ENCODE measurements at places on chromosomes 7 and 10.

DNA sequence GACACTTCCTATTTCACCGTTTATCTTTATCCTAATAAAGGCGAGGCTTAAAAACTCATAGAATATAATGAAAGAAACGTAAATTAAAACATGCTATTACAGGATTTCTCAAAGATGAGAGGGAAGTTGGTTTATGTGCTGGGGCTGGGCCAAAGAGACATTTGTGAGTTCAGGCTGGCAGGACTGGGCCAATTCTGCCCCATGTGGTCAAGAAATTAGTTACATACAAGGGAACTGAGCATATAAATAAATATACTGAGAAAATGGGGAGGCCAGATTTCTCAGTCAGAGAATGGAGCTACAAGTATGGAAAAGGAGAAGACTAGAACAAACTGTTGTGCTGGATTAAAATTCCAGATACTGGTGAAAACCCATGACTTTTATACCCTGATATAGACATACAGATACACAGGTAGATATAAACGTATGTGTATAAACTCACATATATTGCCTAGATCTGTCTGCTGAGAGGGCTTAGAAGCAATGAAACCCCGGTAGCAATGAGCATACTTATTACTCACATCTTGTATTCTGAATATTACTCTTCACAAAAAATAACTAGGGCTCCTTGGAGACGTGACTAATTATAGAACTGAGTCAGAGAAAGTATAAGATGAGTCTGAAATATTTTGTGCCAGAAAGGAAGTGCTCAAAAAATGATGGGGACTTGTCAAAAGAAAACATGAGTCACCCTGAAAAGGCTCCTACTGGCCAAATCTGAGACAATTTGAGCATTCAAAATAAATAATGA lies 155.7 kb upstream of the FGFR2 start:
- no peak for DNase-seq
- peaks cover 8% of the 10 kb centered on the region for H3K4me1 ChIP-seq
- H3K27ac ChIP-seq = no peak overlapping the region

GRCh38 chr7:33880787-33881186 lies 24.6 kb upstream of the BMPER start:
- H3K36me3 ChIP-seq = no peaks in the 10 kb centered on the region
- no peaks in the 10 kb centered on the region for H3K4me1 ChIP-seq
- H3K27ac ChIP-seq = no peak overlapping the region
- no peak for DNase-seq

GRCh38 chr10:44419790-44420549 lies 35.1 kb upstream of the CXCL12 start:
- H3K27me3 ChIP-seq = no peaks in the 10 kb centered on the region
- no peak overlapping the region for H3K27ac ChIP-seq
- peaks cover 16% of the 10 kb centered on the region for H3K4me1 ChIP-seq
- H3K4me3 ChIP-seq = no peak overlapping the region
- H3K36me3 ChIP-seq = no peaks in the 10 kb centered on the region
- no peak for DNase-seq

- no peak within 1 kb of the TSS for H3K27ac ChIP-seq
- peak; percentile 55 for DNase-seq
- H3K36me3 ChIP-seq = no peaks in the 10 kb centered on the region
- peaks cover 38% of the 10 kb centered on the region for H3K27me3 ChIP-seq
- peaks cover 30% of the 10 kb centered on the region for H3K4me1 ChIP-seq
- peak within 1 kb of the TSS; percentile 60 for H3K4me3 ChIP-seq
Measured at GRCh38 chr7:12570534-12571461, at the start of gene SCIN. TSS of gene SCIN (plus strand) at chr7:12570720. CDS start at chr7:12570787, 67 bp downstream.

- no peak for DNase-seq
- H3K27me3 ChIP-seq = no peaks in the 10 kb centered on the region
- no peak overlapping the region for H3K4me3 ChIP-seq
- H3K27ac ChIP-seq = no peak overlapping the region
- no peaks in the 10 kb centered on the region for H3K4me1 ChIP-seq
Measured at GRCh38 chr7:69677881-69678493, 79.7 kb downstream of the AUTS2 start.

GRCh38 chr7:50676740-50677637 lies 105.7 kb downstream of the GRB10 start:
- H3K4me3 ChIP-seq = no peak overlapping the region
- no peak for DNase-seq
- peaks cover 11% of the 10 kb centered on the region for H3K4me1 ChIP-seq

- no peak overlapping the region for H3K27ac ChIP-seq
- peaks cover 36% of the 10 kb centered on the region for H3K4me1 ChIP-seq
- peak; percentile 38 for DNase-seq
Measured at GRCh38 chr10:100826983-100827818, 81.8 kb downstream of the PAX2 start.

DNA sequence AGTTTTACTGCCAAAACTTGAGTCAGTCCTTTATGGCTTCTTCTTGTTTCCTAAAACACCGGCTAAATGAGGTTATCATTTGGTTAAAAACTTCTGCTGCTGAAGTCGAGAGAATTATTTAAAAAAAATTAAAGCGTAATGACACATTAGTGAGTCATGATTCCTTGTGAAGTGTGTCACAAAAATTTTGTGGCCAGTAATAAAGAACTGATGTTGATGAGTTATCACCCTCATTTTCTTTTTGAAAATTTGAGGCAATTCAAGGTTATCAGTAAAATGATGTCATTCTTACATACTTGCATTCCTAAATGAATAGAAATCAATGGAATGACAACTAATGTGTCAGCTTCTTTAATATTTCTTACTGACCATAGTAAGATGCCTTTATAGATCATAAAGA lies 427.4 kb downstream of the SORCS3 start:
- no peaks in the 10 kb centered on the region for H3K27me3 ChIP-seq
- no peak for DNase-seq
- no peaks in the 10 kb centered on the region for H3K4me1 ChIP-seq
- H3K27ac ChIP-seq = no peak overlapping the region
- no peak overlapping the region for H3K4me3 ChIP-seq
- H3K36me3 ChIP-seq = no peaks in the 10 kb centered on the region

DNA sequence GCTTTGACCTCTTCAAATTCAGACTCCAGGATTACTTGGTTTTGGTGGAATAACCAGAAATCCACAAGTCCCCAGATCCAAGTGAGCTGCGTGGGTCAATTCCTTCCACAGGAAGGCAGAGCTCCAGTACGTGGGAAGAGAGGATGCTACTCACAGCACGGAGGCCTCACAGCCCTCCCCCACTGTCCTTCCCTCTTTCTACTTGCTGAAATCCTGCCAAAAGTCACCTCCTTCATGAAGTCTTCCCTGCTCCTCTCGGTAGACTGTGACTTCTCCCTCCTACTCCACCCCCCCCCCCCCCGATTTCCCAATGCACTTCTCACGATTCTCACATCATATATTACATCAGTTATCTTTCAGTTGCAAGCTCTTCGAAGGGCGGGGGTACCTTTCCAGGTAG lies 12.3 kb downstream of the CAMK2G start:
- H3K4me3 ChIP-seq = no peak overlapping the region
- H3K27me3 ChIP-seq = no peaks in the 10 kb centered on the region
- peaks cover 65% of the 10 kb centered on the region for H3K36me3 ChIP-seq
- H3K4me1 ChIP-seq = peaks cover 92% of the 10 kb centered on the region

- peak; percentile 49 for DNase-seq
- no peak overlapping the region for H3K27ac ChIP-seq
- H3K36me3 ChIP-seq = no peaks in the 10 kb centered on the region
Measured at GRCh38 chr7:128697302-128697905, 25.3 kb downstream of the GARIN1A start.

- no peaks in the 10 kb centered on the region for H3K27me3 ChIP-seq
- H3K27ac ChIP-seq = no peak overlapping the region
- DNase-seq = no peak
- no peaks in the 10 kb centered on the region for H3K4me1 ChIP-seq
- no peaks in the 10 kb centered on the region for H3K36me3 ChIP-seq
- H3K4me3 ChIP-seq = no peak overlapping the region
Measured at GRCh38 chr7:12921751-12922345, 234.4 kb downstream of the ARL4A start.

DNA sequence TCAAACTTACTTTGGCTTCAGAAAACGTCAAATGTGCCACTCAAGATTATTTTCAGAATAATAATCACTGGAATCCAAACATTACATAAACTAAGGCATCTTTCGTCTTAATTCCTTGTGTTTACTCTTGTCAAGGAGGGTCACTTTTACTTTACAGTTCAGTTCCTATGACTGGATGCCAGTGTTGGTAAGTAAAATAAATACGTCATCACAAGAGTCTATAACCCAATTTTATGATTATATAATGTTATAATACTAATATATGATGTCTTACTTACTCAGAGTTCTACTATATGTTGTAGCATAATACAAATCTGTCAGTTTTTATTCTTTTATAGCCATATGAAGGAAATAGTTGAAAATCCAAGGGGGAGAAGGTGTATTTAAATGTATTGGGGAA lies 123.8 kb downstream of the GPR85 start:
- H3K27ac ChIP-seq = no peak overlapping the region
- no peaks in the 10 kb centered on the region for H3K36me3 ChIP-seq
- no peaks in the 10 kb centered on the region for H3K4me1 ChIP-seq
- no peak overlapping the region for H3K4me3 ChIP-seq

- H3K36me3 ChIP-seq = no peaks in the 10 kb centered on the region
- H3K27ac ChIP-seq = no peak overlapping the region
- H3K4me1 ChIP-seq = peaks cover 14% of the 10 kb centered on the region
Measured at GRCh38 chr10:79449181-79450146, 4.0 kb upstream of the ZCCHC24 start.

DNA sequence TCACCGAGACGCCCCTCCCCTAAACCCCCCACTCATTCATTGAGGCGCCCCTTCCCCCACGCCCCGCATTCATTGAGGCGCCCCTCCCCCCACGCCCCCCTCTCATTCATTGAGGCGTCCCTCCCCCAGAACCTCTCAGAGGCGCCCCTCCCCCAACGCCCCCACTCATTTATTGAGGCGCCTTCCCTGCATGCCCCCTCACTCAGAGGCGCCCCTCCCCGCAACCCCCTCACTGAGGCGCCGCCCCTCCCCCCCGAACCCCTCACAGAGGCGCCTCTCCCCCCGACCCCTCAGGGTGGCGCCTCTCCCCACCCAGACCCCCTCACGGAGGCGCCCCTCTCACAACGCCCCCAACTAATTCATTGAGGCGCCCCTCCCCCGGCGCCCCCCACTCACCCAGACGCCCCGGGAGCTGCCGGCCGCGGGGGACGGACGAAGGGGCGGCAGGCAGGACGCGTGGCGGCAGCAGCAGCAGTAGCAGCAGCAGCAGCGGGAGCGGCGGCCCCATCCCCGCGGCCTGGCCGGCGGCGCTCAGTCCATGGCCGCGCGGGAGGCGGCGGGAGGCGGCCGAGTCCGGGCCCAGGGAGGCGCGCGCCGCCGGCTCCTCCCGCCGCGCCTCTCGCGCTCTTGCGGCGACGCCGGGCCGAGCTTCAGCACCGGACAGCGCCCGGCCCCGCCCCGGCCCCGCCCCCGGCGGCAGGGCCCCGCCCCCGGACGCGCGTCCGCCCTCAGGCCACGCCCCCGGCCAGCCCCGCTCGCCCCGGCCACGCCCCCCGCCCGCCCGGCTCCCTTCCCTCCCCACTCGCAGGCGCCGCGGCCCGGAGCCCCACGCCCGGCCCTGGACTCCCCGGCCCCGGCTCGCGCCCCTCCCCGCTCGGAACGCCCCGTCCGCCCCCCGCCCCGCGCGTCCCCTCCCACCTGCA lies at the start of gene PTPRN2:
Gene PTPRN2 (minus strand): TSS at position 662 of the 923 bp plus-strand sequence.
- no peak within 1 kb of the TSS for H3K27ac ChIP-seq
- no peaks in the 10 kb centered on the region for H3K36me3 ChIP-seq
- peaks cover 8% of the 10 kb centered on the region for H3K4me1 ChIP-seq
- H3K4me3 ChIP-seq = peak within 1 kb of the TSS; percentile 40
- DNase-seq = peak; percentile 73
- H3K27me3 ChIP-seq = peaks cover 55% of the 10 kb centered on the region

GRCh38 chr7:110470420-110470819 lies 620.5 kb upstream of the LRRN3 start:
- H3K27me3 ChIP-seq = no peaks in the 10 kb centered on the region
- no peak overlapping the region for H3K4me3 ChIP-seq
- no peaks in the 10 kb centered on the region for H3K36me3 ChIP-seq

- H3K4me1 ChIP-seq = no peaks in the 10 kb centered on the region
- H3K4me3 ChIP-seq = no peak overlapping the region
- no peak for DNase-seq
- H3K27ac ChIP-seq = no peak overlapping the region
Measured at GRCh38 chr10:61325223-61325960, 127.8 kb downstream of the TMEM26 start.

DNA sequence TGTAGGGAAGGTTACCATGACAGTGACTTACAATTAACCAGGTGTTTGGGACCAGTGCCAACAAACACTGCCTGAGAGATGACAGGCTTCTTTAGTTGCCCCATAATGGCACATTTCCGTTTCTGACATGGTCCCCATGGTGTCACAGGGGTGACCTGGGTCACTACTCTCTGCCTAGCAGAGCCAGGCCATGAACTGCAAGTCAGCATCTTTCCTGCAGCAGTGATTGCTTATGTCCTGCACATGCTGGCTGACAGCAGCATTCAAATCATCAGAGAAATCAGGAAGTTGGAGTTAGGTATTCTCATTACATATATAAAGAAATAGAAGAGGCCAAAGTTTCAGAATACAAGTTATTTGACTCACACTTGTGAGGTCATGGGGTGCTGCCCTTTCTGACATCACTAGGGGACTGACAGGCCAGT lies 47.1 kb upstream of the ZNRF2 start:
- no peak overlapping the region for H3K4me3 ChIP-seq
- no peaks in the 10 kb centered on the region for H3K4me1 ChIP-seq
- H3K36me3 ChIP-seq = no peaks in the 10 kb centered on the region
- peaks cover 9% of the 10 kb centered on the region for H3K27me3 ChIP-seq
- no peak for DNase-seq

- H3K4me1 ChIP-seq = no peaks in the 10 kb centered on the region
- no peak overlapping the region for H3K4me3 ChIP-seq
- no peaks in the 10 kb centered on the region for H3K36me3 ChIP-seq
- H3K27ac ChIP-seq = no peak overlapping the region
Measured at GRCh38 chr7:44814919-44815318, 18.4 kb downstream of the PPIA start.

DNA sequence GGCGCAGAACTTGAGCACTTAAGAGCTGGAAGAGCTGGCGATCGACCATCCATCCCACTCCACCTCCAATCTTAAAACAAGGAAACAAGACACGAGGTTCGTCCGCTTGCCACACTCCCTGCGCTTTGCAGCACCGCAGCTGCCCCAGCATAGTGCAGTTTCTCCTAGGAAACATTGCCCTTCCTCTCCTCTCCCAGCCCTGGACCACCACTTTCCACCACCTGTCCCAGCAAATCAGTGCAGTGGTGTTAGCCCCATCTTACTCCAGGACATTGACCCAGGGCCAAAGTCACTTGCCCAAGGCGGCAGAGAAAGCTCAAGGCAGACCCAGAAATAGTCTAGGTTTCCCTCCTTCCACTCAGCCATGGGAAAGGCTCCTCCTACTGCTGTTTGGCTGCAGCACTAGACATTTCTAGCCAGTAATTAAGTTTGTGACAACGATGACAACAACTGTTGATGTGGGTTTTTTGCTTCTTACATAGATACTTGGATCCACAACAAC lies 1.5 kb upstream of the PARD3 start:
- peaks cover 71% of the 10 kb centered on the region for H3K27me3 ChIP-seq
- H3K4me3 ChIP-seq = peak overlapping the region; percentile 50
